AG04450 (cell line): ENCODE measurements at places on chromosomes 2 and 18. TPM values are rescaled to one million over a fixed set of nuclear protein-coding genes. Genes with fewer than 3 reads are reported as not detected.
A peak's percentile ranks its signal among the peaks of the same experiment; 100 is the strongest.

CPLX4 gene
- not detected in 2 replicates for polyA plus RNA-seq

RPL37A gene
- polyA plus RNA-seq = 3,563 and 3,667 TPM in 2 replicates

DNA sequence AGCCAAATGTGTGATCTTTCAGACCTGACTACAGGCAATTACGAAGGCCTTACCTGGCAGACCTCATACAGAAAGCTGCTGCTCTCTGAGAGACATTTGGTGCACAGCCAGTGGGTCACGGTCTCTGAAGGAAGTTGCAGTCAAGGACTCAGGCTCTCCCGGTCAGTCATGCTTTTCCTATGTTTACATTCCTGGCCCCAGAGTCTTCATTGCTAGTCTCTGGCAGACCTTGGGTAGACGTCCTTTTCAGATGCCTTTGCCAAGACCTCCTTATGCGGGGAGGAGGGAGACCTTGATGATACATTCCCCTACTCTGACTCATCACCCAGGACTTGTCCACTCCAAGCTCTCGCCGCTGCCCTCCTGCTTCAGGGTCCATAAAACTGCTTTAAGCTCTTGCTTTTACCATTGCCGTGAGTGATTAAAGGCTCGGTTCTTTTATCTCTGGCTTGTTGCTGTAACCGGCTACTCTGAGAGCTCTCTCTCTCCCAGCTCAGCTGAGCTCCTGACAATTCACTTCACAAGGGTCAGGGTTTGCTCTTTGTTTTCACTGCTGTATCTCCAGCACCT lies 62.0 kb upstream of the SLC35F5 start:
- peak; percentile 98 for DNase-seq

- DNase-seq = no peak
Observed at GRCh38 chr2:136207030-136207623, 89.2 kb upstream of the CXCR4 start.

DNA sequence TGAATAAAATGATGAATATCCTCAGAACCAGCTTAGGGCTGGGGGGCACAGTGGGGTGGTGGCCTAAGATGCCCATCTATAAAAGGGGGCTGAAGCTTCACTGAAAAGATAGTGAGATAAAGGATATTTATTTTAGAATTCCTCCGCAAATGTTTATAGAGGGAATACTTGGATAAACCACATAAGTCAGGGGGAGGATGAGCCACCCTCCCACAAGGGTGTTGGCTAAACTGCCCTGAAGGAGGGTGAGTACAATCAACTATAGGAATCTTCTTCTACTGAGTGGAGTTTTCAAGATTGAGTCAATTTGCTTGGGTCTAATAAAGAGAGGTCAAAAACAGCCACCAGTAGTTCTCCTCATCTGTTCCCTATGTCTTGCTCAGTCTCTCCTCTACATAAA lies 114.5 kb upstream of the TANK start:
- no peak for DNase-seq

DNA sequence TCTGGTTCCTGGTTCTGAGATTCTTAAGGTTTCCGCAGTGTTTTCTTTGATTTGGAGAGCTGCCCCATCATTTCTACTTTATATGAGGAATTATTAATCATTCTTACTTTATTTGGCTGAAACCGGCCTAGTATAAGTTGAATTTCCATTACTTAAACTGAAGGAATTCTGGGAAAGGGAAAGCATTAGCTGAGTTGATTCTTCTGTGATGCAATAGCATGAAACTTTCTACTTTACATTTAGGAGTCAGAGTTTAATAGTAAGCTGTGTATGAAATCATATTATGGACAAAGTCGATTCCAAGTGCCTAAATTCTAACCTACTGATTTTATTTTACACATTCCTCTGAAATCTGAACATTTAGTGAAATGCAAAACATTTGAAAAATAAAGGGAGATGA lies 1269.7 kb upstream of the ZEB2 start:
- DNase-seq = no peak

INSIG2 gene
- 12.8 and 19.3 TPM in 2 replicates for polyA plus RNA-seq
